ENCODE measurements at places on chromosomes 4 and X.
A peak's percentile ranks its signal among the peaks of the same experiment; 100 is the strongest.

GRCh38 chr4:69749771-69750170 lies 10.6 kb downstream of the SULT1B1 start:
- no peak for DNase-seq

DNA sequence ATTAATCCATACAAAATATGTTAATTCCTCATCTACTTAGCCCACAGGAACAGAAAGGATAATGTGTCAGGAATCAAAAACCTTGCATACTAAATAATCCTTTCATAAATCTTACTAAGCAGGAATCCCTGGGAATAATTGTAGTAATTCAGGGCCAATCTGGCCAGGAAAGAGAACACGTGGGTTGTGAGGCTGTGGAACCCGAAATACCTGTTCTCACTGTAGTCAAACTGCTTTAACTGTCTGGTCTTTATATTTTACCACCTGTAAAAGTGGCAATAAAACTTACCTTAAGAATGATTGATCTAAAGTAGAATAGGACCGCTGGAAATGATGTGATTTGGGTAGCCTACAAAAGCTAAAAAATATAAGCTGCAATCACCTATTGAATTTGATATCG lies 1620.9 kb downstream of the STIM2 start:
- DNase-seq = no peak

DNA sequence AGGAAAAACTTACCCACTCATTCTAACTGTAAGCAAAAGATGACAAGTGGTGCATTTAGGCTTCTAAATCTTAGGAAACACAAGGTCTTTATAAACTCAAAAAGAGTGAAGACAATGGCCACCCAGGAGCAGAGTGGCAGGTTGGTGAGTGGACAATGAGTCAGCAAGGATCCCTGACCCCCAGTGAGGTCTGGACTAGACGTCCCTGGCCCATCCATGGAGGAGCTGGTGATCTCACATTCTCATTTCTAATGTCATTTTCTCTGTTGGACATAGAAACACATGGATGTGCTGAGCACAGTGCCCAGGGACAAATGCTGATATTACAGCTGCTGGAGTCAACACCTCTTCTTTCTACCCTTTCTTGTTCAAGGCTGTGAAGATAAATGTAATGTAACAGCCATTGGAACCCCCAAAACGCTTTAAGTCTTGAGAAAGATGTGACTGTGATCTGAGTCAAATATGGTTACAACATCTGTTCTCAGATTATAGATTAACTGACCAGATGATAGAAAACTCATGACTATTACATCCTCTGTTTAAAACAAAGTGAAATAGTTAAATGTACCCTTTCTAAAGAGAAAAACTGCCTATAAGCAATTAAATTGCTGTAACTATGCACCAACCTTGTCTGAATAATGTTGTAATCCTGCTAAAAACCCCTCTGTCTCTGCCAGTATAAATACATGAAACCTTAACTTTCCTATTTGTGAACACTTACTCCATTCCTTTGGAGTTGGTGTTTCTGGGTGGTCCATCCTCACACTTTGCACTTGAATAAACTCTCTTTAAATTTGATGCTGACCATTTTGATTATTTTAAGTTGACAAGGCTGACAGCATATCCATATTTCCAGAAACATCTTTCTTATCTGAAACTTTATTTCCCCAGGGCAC lies 92.7 kb downstream of the USP46 start:
- DNase-seq = peak; percentile 20

- no peak for DNase-seq
Measured at GRCh38 chrX:20132666-20133065, 9.0 kb downstream of the EIF1AX start.

GRCh38 chr4:3491681-3492405 lies 28.7 kb downstream of the DOK7 start:
- DNase-seq = peak; percentile 68

DNA sequence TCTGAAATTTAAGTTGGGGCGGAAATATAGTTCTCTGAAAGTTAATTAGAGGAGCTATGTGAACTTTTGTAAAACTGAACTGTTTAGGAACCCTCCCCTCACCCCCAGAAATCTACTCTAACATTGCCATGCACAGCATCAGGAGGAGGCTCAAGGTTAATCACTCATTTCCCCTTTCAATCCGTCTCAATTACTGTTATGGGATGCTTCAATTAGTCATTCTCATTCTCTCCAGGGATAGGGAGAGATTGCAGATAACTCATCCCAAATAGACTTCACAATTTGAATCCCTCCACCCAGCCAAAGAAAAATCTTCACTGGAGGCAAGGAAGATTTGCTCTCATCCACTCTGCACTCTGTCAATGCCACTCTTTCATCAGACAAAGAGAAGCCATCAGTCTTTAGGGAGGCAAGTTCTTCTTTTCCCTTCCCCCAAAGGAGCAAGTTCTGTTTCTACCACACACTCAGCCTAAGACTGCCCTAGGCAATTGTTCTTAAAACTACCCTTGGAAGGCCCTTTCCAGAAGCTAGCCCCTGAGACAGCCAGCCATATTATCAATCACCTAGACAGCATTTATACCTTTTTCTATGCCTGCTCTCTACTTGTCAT lies 140.4 kb downstream of the SLC10A7 start:
- peak; percentile 18 for DNase-seq

DNA sequence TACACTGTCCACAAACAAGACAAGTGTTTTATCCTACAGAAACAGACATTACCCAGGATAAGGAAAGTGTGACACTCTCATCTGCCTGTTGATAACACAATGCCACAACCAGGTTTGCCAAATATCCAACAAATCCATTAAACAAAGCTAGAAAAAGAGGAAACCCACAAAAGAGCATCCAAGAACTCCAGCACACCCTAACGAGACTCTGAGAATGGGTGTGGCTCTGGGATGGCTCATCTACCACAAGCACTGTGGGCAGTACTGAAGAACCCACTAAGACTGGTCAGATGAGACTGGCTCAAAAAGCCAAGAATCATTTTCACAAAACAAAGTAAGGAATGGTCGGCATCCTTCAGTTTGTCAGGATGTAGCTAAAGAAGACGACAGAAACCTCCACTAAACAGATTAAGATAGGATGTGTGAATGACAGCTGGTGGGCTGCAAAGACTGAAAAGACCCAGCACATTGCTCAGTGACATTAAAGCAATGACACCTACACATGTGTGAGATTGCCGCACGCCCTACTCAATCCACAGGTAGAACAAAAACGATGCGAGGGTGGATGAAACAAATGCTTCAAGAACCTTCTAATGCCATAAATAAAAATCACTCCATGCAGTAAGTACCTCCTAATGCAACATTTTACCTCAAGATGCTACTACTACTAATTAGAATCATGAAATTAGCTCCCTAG lies 14.7 kb downstream of the ATP8A1 start:
- DNase-seq = peak; percentile 9

GRCh38 chrX:136336623-136337022 lies 35.9 kb downstream of the ADGRG4 start:
- no peak for DNase-seq

DNA sequence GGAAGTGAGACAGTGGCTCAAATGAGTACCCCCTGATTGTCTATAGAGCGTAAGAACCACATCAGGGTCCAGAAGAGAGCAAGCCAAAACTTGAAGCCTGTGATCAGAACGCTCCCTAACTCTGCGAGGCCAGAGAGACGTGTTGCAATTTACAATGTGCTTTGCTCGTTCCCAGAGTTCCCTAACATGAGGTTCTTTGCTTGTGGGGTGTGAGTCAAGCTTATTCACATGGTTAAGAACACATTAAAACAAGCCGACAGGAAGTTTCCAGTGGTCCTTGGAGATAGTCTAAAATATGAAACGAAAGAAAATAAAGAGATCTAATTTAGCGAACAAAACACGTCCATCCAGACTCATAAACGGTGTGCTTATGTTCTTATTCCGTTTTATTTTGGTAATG lies 702.3 kb downstream of the TRIML1 start:
- DNase-seq = peak; percentile 27

DNA sequence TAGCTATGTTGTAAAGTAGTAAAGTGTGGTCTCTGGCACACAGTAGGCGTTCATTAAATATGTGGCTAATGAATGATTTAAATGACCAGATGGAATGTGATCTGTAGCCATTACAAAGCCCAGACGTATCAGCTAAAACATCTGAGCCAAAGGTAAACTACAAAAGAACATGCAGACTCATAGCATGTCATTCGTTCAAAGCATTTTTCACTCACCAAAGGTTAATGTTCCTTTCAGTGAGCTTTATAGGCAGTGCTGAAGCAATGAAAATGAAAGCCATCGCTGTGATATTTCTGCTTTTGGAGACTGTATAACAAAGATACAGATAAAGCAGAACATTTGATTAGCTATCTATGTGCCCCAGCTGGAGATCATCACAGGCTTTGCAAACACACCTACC lies 50.5 kb downstream of the F9 start:
- DNase-seq = no peak

GRCh38 chrX:76248901-76249300 lies 76.0 kb downstream of the PBDC1 start:
- no peak for DNase-seq

DNA sequence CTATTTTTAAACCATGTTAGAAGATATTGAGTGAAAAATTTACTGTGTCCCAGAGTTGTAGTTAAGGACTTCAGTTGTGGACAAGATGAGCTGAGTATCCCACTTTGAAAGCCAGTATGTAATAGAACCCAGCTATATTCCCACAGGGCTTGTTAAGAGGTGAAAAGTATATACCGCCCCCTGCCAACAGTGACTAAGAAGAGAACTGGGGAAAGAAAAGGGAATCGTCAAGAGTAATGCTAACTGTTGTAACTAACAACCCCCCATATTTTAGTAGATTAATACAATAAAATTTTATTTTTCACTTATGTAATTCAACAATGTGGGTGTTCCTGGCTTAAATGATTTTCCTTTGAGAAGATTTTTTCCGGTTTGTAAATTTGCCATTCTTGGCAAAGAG lies 250.4 kb upstream of the GIMD1 start:
- DNase-seq = no peak

- DNase-seq = no peak
Measured at GRCh38 chr4:82247171-82247570, 126.6 kb downstream of the HNRNPD start.

DNA sequence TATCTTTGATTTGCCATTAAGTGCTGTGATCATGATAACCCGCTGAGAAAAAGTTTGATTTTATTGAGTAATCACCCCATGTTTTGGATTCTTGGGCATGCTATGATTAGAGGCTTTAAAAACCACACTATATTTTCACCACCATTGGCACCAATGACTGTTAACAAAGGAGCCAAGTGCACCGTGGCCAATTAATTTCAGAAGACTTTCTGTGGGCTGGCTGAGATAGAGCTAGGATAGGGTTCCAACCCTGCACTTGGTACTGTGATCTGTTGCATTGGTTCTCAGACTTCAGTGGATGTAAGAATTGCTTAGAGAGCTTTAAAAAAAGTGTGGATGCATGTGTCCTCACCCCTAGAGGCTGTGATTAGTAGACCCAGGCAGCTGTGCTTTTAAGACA lies 32.4 kb downstream of the OCRL start:
- DNase-seq = no peak

DNA sequence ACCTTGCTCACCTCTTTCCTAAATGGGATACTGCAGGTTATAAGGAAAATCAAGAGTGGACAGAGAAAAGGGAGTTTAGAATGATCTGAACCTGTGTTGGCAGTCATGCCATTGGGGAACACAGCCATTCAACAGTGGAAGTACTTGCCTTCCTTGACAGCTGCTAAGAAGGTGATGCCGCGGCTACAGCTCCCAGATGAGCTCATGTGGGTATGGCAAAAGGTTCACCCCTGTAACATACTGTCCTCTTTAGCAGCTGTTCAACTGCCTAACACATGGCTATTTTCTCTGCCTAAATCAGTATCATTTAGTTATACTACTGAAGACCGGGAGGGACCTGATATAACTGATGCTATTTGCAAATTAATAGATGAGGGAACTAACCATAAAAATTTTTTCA lies 76.8 kb downstream of the DCHS2 start:
- DNase-seq = no peak

GRCh38 chr4:181536196-181536746 lies 706.9 kb upstream of the TENM3 start:
- DNase-seq = peak; percentile 5

GRCh38 chrX:72366701-72367454 lies 61.2 kb upstream of the CITED1 start:
- DNase-seq = no peak

DNA sequence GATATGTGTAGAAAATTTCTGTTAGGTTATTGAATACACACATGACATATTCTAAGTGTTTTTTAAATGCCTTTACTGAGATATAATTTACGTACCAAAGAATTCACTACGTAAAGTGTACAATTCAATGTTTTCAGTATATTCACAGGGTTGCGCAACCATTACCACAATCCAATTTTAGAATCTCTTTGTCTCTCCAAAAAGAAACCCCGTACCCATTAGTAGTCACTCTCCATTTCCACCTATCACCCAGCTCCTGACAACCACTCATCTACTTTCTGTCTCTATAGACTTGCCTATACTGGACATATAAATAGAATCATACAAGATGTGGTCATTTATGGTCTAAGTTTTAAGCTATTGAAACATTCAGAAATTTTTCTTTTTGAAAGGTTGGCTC lies 53.0 kb upstream of the FBXW7 start:
- no peak for DNase-seq

GRCh38 chr4:47814618-47815295 lies 23.1 kb downstream of the CORIN start:
- DNase-seq = no peak

GRCh38 chr4:113908829-113909228 lies 70.6 kb downstream of the ARSJ start:
- no peak for DNase-seq

DNA sequence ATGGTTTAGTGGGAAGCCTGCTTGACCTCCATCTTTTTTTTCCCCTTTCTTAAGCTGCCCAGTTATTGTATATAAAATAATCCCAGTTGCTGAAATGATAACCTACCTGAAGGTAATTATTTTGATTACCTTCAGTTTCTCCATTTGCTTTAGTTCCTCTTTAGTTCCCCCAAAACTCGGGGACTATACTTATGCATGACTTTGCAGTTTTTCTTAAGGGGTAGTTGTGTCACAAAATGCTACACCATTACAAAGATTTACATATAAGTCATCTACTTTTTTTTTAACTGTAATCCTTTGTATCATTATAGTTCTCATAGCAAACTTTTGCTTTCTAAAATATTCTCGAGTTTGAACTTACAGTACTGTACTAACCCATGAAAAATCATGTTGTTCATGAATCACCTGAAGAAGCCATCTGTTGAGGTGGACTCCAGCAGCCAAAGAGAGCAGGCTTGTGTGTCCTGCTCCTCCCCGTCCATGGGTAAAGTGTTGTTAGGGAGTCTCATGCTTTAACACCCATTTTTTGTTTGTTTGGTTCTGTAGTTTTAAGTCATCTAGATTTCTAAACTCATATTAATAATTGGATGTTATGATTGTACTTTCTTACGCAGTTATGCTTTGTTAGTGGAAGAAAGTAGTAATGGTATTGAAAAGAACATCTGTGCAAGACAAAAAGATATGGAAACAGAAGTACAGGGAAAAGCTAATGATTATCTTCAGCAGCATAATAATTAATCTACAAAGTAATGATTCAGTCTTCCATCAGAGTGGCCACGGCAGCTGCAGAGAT lies 34.6 kb downstream of the HADH start:
- DNase-seq = no peak

DNA sequence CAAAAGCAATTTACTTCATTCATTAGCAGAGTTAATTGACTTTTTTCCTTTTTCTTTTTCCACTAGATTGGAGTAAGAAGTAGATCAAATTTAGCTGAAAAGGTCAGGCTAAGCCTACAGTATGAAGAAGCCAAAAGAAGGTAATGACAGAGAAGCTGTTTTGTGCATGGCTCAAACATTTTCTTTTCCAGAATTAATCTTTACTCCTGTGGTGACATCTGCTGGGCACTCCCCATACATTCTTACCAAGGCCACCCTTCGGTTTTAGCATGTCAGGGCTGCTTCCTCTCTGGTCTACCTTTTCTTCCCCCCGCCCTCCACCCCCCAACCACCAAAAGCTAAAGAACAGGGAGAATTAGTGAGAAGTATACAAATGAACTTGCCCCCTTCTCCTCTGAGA lies 70.2 kb downstream of the CLDN22 start:
- peak; percentile 42 for DNase-seq

Data from M059J (cell line).